Activated CD8-positive, alpha-beta T cell treated with anti-CD3 and anti-CD28 coated beads for 36 hours (primary cell): ENCODE measurements at places on chromosomes 3 and 15.
A peak's percentile ranks its signal among the peaks of the same experiment; 100 is the strongest.

DNA sequence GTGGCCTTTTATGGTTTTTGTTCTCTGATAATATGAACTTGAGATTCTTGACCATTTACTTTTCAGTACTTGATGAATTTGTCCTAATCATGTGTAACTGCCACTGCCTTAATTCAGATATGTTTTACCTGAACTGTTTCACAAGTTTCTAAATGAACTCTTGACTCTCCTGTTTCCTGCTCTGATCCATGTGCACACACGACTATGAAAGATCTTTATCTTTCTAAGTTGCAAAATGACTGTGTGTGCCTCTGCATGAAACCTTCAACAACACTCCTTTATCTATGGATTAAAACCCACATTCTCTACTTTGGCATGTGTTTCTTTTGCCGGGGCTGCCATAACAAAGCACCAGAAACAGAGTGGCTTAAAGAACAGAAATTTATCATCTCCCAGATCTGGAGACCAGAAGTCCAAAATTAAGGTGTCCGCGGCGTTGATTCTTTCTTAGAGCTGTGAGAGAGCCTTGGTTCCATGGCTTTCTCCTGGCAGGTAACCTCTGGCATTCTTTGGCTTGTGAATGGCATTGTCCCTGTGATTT is 275.0 kb downstream of the ADAMTSL3 start:
- no peaks in the 10 kb centered on the region for H3K36me3 ChIP-seq
- peaks cover 13% of the 10 kb centered on the region for H3K27me3 ChIP-seq
- peaks cover 15% of the 10 kb centered on the region for H3K4me1 ChIP-seq
- DNase-seq = no peak
- H3K27ac ChIP-seq = peak overlapping the region; percentile 27

DNA sequence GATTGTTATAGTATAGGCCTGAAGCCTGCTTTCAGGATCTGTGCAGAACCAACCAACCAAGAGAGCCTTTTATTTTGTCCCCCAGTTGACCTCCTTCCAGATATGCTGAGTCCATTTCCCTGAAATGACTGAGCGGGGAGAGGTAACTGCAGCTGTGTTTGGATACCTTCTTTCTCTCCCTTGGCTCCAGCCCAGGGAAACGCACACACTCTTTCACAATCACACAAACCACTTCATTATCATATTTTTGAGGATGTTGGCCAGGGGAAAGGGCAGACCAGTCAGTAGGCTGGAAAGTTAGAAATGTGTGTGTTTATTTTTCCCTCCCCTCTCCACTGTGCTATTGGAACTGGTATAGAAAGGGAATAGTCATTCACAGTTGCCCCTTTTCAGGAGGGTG is 417.7 kb upstream of the TBL1XR1 start:
- no peak overlapping the region for H3K27ac ChIP-seq
- H3K36me3 ChIP-seq = no peaks in the 10 kb centered on the region
- DNase-seq = no peak
- no peaks in the 10 kb centered on the region for H3K27me3 ChIP-seq
- H3K4me1 ChIP-seq = peaks cover 12% of the 10 kb centered on the region

- no peak overlapping the region for H3K4me3 ChIP-seq
- no peaks in the 10 kb centered on the region for H3K27me3 ChIP-seq
- no peak overlapping the region for H3K27ac ChIP-seq
- no peaks in the 10 kb centered on the region for H3K36me3 ChIP-seq
Observed at GRCh38 chr3:137669519-137670060, 94.5 kb upstream of the SOX14 start.

GRCh38 chr15:66041276-66041675 is 172.0 kb downstream of the RAB11A start:
- no peaks in the 10 kb centered on the region for H3K36me3 ChIP-seq
- no peak overlapping the region for H3K4me3 ChIP-seq
- no peak overlapping the region for H3K27ac ChIP-seq
- DNase-seq = no peak

GRCh38 chr3:142356818-142357217 is 91.0 kb downstream of the XRN1 start:
- H3K4me3 ChIP-seq = no peak overlapping the region
- DNase-seq = no peak
- H3K27ac ChIP-seq = peak overlapping the region; percentile 24
- peaks cover 2% of the 10 kb centered on the region for H3K4me1 ChIP-seq
- no peaks in the 10 kb centered on the region for H3K27me3 ChIP-seq

DNA sequence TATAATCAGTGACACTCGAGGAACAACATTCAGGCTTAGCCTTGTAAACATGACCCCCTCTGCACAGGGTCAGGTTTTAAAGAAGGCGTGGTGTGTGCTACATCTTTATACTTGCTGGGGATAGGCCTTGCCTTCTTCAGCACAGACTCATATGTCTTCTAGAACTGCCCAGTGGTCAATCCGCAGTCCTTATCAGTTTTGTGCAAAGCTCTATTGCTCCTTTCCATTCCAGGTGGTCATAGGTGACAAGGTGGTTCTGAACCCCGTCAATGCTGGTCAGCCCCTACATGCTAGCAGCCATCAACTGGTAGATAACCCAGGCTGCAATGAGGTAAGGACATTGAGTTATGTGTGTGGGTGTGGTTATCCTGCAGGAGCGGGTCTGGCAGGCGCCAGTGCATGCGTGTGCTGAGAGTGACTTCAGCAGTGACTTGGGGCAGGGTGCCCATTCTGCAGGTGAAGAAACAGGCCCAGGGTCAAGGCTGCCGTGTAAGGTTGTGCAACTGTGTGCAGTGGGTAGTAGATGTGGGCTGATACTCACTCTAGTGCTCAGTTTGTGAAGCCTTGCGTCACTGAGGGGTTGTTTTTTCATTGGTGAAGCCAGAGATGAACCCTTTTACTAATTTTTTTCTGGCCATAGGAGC is 150.9 kb downstream of the ITPR1 start:
- H3K4me3 ChIP-seq = no peak overlapping the region
- peaks cover 12% of the 10 kb centered on the region for H3K4me1 ChIP-seq
- no peak overlapping the region for H3K27ac ChIP-seq
- peaks cover 44% of the 10 kb centered on the region for H3K36me3 ChIP-seq
- no peaks in the 10 kb centered on the region for H3K27me3 ChIP-seq
- DNase-seq = no peak

- no peaks in the 10 kb centered on the region for H3K4me1 ChIP-seq
- no peak overlapping the region for H3K4me3 ChIP-seq
- no peak for DNase-seq
- H3K36me3 ChIP-seq = no peaks in the 10 kb centered on the region
- H3K27me3 ChIP-seq = no peaks in the 10 kb centered on the region
Observed at GRCh38 chr15:63322541-63322940, 45.1 kb downstream of the APH1B start.

DNA sequence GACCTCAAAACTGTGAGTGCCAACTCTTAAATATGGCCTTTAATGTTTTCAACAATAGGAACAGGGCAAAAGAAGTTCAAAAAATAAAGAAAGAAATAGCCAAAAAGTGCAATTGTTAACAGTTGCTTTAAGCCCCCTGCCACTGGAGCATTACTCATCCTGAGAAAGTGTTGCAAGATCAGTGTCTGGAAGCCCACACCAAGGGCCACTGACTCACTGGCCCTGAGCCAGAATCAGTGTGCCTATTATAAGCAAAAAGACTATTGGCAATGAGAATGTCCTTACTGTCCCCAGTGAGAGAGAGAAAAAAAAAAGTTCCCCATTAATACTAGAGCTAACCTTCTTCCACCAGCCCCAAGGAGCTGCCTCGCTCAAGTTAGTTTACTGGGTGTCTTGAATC is 480.1 kb upstream of the ZNF385D start:
- no peak overlapping the region for H3K27ac ChIP-seq
- H3K4me1 ChIP-seq = no peaks in the 10 kb centered on the region
- H3K4me3 ChIP-seq = no peak overlapping the region
- DNase-seq = no peak

- DNase-seq = no peak
- no peak overlapping the region for H3K27ac ChIP-seq
- no peaks in the 10 kb centered on the region for H3K4me1 ChIP-seq
Observed at GRCh38 chr3:13718436-13718835, 161.4 kb downstream of the WNT7A start.

DNA sequence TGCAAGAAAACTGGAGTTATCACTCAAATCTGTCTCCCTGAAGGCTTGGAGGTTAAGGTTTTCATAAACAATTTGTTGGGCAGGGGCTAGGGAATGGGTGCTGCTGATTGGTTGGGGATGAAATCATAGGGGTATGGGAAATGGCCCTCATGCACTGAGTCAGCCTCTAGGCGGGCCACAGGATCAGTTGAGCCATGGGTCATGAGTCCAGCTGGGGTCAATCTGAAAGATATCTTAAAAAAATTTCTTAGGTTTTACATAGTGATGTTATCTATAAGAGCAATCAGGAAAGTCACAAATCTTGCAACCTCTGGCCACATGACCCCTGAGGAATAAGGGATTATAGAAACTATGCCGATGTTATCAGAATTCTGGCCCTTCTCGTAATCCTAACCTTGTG is 491.7 kb downstream of the ZIC1 start:
- H3K4me3 ChIP-seq = no peak overlapping the region
- DNase-seq = no peak
- no peaks in the 10 kb centered on the region for H3K36me3 ChIP-seq
- H3K27me3 ChIP-seq = no peaks in the 10 kb centered on the region
- no peak overlapping the region for H3K27ac ChIP-seq

- H3K27ac ChIP-seq = peak overlapping the region; percentile 84
- H3K27me3 ChIP-seq = no peaks in the 10 kb centered on the region
- H3K36me3 ChIP-seq = no peaks in the 10 kb centered on the region
- peaks cover 24% of the 10 kb centered on the region for H3K4me1 ChIP-seq
Observed at GRCh38 chr3:32371461-32372212, 20.0 kb upstream of the CMTM7 start.

DNA sequence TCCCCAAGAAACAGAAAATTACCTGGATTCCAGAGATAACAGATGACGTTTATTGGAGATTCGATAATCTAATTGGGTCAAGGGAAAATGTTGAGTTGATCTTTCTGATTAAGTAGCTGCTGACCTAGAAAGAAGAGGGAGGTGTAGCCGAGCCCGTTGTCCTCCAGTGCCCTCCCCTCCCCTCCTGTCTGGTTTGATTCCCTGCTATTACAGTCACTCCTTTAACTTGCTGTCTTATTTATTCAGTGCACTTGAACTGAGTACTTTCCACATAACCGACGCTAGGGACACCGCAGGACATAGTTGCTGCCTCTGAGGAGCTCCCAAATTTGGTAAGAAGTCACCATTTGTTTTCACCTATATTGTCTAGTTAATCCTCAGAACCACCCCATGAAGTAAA is 103.7 kb downstream of the AQP9 start:
- no peaks in the 10 kb centered on the region for H3K36me3 ChIP-seq
- H3K27ac ChIP-seq = no peak overlapping the region
- no peaks in the 10 kb centered on the region for H3K4me1 ChIP-seq
- no peak for DNase-seq

GRCh38 chr3:197456261-197457091 is 99.3 kb downstream of the BDH1 start:
- no peaks in the 10 kb centered on the region for H3K36me3 ChIP-seq
- H3K4me1 ChIP-seq = peaks cover 14% of the 10 kb centered on the region
- H3K27me3 ChIP-seq = peaks cover 6% of the 10 kb centered on the region

- H3K4me1 ChIP-seq = peaks cover 4% of the 10 kb centered on the region
- no peak for DNase-seq
- no peaks in the 10 kb centered on the region for H3K36me3 ChIP-seq
- no peak overlapping the region for H3K27ac ChIP-seq
Observed at GRCh38 chr3:133987948-133988484, 41.7 kb downstream of the SLCO2A1 start.

DNA sequence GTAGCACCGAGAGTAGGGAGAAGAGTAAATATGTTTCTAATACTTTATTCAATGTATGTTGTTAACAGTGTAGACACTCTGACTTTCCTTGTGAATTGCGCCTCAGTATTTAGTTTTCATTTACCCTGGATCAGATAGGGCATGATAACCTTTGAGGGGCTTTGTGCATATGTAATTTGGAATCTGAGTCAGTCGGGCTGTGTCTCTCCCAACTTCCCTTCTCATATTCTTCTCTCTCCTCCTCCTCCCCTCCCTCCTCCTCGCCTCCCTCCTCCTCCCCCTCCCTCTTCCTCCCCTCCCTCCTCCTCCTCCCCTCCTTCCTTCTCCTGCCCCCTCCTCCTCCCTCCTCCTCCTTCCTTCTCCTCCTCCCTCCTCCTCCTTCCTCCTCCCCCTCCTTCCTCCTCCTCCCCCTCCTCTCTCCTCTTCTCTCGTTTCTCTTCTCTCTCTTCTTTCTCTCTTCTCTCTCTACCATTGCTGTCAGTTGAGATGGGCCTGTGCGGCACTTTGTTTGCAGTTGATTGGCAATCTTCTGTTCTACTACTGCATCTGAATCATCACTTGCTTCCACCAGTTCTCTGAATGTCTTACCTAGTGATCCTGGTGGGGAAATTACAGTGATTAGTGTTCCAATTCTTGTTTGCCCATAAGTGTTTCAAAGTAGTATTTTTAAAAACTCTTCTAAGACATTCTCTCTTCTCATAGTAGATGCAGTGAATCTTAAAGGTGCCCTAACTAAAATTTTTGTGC is 162.3 kb downstream of the PGPEP1L start:
- H3K27me3 ChIP-seq = no peaks in the 10 kb centered on the region
- H3K4me3 ChIP-seq = no peak overlapping the region
- DNase-seq = no peak
- H3K27ac ChIP-seq = no peak overlapping the region
- peaks cover 2% of the 10 kb centered on the region for H3K36me3 ChIP-seq
- peaks cover 22% of the 10 kb centered on the region for H3K4me1 ChIP-seq

- H3K27ac ChIP-seq = peak overlapping the region; percentile 66
- H3K4me1 ChIP-seq = peaks cover 85% of the 10 kb centered on the region
- peak overlapping the region; percentile 100 for H3K4me3 ChIP-seq
- peaks cover 95% of the 10 kb centered on the region for H3K36me3 ChIP-seq
Observed at GRCh38 chr3:185928496-185928895, 9.3 kb downstream of the TRA2B start.

- H3K4me3 ChIP-seq = no peak overlapping the region
- no peak for DNase-seq
- H3K36me3 ChIP-seq = peaks cover 10% of the 10 kb centered on the region
- H3K27me3 ChIP-seq = no peaks in the 10 kb centered on the region
- H3K4me1 ChIP-seq = peaks cover 53% of the 10 kb centered on the region
- no peak overlapping the region for H3K27ac ChIP-seq
Observed at GRCh38 chr15:29058903-29059539, 173.2 kb downstream of the APBA2 start.

DNA sequence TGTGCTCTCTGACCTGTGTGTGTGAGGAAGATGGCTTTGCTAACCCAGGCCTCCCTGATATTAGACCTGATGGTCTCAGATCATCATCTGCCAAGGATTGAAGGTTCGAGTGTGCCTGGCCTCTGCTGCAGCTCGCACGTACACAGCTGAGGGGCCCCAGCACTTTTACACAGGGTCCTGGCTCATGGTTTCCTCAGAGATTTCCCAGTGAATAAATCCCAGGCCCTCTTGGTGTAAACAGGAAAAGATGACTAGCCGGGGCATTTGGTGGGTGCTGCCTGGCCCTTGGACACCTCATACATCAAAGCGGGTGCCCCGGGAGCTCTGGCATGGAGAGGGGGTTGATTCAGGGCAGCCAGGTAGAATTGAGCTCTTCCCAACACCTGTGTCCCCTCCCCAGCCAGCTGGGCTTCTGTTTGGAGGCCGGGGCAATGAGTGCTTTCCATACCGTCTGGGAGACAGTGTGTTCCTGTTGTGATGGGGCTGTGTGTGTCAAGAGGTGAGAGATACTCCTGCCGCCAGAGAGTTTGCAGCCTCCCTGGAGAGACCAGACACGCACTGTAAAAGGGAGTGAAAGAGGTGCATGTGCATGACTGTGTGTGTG is 72.5 kb upstream of the TLE3 start:
- H3K4me3 ChIP-seq = no peak overlapping the region
- no peak for DNase-seq
- H3K36me3 ChIP-seq = no peaks in the 10 kb centered on the region
- no peak overlapping the region for H3K27ac ChIP-seq
- H3K27me3 ChIP-seq = no peaks in the 10 kb centered on the region
